ENCODE measurements at places on chromosomes 11 and 22.

GRCh38 chr22:39519681-39520225, 609 bp upstream of the ATF4 start:
- DNase-seq, result peak; percentile 91

DNA sequence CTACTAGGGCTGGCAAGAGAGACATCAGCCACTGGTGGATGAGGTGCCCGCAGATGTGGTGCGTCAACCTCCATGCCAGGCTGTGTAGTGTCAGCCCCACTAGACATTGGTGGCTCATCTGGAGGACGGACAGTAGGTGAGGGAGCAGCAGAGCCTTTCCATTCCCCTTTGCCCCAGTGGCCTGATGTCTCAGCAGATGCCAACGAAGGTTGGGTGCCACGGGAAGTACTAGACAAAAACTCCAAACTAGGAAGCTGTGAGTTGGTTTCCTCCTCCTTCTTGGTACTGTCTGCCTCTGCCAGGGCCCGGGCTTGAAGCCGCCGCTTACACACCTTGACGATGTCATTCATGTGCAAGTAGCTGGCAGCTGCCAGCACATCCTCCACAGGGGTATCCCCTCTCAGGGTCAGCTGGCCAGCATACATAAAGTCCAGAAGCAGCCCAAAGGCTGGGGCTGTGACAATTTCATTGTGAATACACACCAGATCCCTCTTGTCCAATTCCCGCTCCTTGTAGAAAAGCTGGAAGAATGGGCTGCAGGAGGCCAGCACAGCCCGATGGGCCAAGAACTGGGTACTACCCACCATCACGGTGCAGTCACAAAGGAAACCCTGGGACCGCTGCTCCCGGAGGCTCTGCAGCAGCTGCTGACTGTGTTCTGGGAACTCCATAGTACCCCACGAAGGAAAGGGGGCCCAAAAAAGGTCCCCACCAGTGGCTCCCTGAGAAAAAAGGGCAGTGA, 795 bp downstream of the ZBTB3 start:
- DNase-seq, result no peak

GRCh38 chr11:116881143-116881542, 43.7 kb upstream of the APOA1 start:
- DNase-seq, result no peak

- DNase-seq, result no peak
These were observed 7.3 kb upstream of the FXYD2 start for GRCh38 chr11:117831661-117832415.

DNA sequence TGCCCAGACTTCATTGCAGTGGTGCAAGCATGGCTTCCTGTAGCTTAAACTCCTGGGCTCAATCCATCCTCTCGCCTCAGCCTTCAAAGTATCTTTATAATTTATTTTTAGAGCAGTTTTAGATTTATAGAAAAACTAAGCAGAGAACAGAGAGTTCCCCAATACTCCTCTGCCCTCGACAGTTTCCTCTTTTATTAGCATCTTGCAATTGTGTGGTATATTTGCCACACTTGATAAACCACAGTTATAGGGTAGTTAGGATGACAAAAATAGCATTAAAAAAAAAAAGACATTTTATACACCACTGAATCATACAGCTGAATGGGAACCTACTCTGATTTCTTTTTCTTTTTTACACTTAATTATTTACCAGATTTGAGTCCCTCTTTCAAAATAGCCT, 31.2 kb downstream of the MS4A2 start:
- no peak for DNase-seq

All from SW 1271 (cell line).